ENCODE measurements at places on chromosomes 6 and 20.

- DNase-seq = no peak
Observed at GRCh38 chr20:62021793-62022385, 43.8 kb downstream of the TAF4 start.

- DNase-seq = no peak
Observed at GRCh38 chr6:142827991-142828390, 117.0 kb downstream of the HIVEP2 start.

DNA sequence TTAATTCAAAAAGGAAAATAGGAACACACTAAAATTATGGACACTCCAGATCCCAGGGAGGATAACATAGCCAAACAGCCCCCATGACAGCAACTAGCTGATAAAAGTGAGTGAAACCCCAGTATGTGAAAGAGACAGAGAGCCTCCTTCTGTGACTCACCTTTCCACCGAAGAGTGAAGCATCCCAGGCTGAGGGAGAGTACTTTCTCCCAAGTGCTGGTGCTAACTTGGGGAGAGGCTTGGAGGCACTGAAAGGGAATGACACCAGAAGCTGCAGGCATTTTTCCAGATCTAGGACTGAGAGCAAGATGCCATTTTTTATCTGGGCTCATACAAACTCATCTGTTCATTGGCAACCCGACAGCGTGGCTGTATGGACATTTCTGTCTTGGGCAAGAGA is 339.8 kb downstream of the HTR1B start:
- no peak for DNase-seq

GRCh38 chr20:32622585-32623468 is 37.7 kb upstream of the NOL4L start:
- DNase-seq = no peak

DNA sequence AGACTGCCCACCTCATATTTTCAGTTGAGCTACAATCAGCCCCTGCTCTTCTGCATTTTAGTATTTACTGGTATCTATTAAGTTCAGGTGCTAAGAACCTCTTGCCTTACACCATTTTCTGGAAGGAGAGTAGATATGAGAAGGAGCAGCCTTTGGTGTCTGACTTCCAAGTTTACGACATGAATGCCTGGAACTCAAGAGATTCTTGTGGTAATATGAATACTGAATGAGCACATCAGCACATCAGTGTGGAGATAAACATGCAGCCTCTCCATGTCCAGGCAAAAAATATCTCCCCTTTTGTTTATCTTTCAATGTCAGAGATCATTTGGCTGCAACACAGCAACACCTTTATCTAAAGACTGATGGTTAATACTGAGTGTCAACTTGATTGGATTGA is 65.8 kb upstream of the THEMIS start:
- DNase-seq = no peak

DNA sequence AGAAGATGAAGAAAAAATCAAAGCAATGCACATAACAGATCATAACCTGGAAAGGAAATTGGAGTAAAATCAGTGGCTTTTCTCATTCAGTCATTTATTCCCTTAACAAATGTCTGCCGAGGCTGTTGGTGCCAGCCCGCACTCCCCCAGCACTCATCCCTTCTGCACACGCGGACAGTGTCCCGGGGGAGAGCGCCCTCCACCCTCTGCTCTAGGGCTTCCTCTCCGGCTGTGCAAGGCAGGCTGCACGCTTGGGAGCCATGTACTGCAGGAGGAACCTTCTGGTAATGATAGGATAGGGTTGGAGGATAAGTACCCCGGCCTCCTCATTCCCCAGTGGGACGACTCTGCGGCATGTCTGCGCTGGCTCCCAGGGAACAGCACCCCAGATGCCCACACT is 134.5 kb downstream of the PAX1 start:
- no peak for DNase-seq

GRCh38 chr20:17456279-17456678 is 74.9 kb downstream of the BFSP1 start:
- DNase-seq = no peak

DNA sequence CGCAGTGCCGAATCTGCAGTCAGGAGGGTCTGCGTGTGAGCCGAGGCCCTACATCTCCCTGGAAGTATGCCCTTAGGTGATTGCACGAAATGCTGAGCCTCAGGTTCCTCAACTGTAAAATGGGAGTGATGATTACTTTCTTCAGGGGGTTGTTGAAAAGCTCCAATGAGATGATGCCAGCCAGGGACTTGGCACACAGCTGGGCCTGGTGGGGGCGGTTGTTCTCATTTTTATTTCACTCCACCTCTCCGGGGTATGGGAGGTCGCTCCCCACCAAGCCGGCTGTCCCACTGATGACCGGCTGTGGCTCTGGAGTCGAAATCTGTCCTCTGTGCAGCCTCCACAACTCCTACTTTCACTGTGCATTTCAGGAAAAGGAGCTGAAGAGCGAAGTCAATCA is 8.1 kb downstream of the PCK1 start:
- no peak for DNase-seq

DNA sequence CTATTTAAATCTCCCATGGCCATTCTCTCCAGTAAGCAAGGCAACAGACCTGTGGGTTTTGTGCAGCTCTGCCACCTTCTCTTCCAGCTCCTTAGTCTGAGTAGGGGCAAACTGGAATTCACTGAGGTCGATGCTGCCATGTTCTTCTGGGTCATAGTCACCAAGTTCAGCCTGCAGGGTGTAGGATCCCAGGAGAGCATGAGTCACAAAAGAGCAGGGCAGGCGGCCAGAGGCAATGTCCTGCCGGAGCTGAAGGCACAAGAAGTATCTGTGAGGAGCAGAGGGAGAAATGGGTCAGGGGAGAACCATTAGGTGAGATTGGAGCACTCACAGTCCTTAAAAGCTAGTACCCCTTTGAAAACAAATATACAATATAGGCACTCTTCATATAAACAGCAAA is 73.7 kb downstream of the SMLR1 start:
- no peak for DNase-seq
